Caudate nucleus (tissue), 63 donors: ENCODE measurements at places on chromosomes 2 and 18.

GRCh38 chr2:164766954-164767320, 74.7 kb downstream of the COBLL1 start:
- DNase-seq: no peak

- no peak for DNase-seq
These were observed 74.8 kb downstream of the COA5 start for GRCh38 chr2:98533547-98533946.

DNA sequence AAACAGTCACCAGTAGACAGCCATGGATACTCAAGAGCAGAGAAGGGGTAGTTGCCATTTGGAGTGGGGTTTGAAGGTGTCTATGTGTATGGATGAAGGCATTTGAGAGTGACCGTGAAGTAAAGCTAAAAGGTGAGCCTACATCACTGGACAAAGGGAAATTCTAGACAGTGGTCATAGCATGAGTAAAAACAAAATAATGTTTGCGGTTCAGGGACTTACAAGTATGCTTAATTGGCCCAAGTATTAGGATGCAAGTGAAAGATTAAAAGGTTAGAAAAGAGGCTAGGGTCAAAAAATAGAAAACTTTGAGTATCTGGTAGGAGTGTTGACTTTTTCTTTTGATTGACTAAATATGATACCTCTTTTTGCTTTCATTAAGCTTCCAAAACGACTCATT, 238.1 kb upstream of the SLC8A1 start:
- DNase-seq: no peak

GRCh38 chr2:48750128-48750739, 5.3 kb downstream of the LHCGR start:
- DNase-seq: no peak

GRCh38 chr2:200797242-200797770, 14.4 kb upstream of the BZW1 start:
- DNase-seq: no peak

DNA sequence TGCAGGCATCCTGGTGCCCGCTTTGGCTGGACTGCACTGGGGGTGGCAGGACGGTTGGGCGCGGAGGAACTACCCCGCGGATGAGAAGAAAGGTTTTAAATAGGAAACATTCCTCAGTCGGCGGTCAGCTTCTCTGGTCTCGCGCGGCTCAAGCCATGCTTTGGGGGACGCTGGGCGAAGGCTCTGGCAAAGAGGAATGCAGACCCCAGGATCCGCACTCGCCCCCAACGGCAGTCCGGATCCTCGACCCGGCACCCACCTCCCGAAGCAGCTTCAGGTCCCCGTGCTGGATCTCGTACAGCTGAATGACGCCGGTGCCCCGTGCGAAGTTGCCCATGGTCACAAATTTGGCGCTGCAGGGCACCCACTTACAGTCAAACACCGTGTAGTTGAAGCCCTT, 686 bp upstream of the PNO1 start:
- DNase-seq: no peak

- no peak for DNase-seq
These were observed 105.2 kb upstream of the TFCP2L1 start for GRCh38 chr2:121390082-121390692.

DNA sequence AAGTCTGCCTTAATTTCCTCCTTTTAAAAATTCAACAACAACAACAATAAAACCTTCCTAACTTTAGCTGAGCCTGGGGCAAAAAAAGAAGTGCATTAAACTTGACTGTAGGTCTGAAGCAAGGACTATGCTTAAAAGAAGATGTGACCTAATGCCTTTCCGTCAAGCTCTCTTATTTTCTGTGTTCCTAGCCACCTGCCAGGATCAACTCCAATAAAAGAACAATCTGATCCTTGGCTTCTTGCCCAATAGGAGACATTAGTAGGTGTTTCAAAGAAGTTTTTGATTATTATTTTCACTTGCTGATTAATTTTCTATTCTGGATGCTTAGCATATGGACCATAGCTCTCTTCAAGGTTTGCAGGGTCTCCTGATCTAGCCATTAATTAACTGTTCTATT, 237.5 kb downstream of the STK39 start:
- no peak for DNase-seq

DNA sequence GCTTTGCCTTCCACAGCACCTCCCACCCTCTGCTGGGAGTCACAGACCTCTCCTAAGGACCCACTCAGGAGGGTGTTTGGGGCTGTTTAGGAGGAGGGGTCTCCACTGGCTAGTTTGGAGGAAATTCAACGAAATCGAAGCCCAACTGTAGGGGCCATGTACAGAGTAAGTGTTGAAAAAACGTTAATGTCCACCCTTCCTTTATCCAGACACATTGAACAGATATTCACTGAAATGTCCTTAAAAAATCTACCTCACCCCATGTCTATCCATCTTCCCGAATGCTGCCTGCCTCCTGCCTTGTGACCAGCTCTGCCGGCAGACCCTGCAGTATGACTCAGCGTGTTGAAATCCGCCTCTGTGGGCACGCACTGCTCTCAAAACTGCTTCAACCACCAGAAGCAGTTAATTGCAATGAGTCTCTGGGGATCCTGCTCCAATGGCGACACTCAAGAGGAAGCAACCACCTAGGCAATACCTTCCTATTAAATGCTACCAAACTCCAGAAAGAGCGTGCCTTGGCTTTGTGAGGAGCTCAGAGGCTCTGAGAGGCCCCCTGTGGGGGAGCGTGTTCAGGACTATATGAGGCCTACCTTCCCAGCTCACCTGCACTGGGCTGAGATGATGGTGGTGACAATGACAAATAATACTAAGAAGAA, 61.4 kb upstream of the RTN4 start:
- peak; percentile 61 for DNase-seq

GRCh38 chr18:55301824-55302166, 286.2 kb downstream of the TCF4 start:
- no peak for DNase-seq

DNA sequence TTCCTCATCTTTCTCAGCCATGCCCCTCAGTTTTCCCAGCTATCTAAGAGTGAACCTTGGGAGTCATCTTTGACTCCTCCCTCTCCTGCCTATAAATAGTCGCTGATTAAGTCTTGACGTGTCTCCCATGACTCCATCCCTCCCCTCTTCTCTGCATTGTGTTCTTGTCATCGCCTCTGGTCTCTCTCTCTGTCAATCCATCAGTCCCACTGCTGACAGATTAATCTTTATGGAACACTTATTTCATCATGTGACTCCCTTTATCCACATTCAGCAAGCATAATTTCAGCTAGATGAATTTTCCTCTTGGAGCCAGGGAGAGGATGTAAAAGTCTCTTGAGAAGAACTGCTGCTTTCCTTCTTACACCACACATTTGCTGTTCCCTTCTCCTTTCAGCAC, 9.4 kb downstream of the ADAM23 start:
- DNase-seq: no peak

DNA sequence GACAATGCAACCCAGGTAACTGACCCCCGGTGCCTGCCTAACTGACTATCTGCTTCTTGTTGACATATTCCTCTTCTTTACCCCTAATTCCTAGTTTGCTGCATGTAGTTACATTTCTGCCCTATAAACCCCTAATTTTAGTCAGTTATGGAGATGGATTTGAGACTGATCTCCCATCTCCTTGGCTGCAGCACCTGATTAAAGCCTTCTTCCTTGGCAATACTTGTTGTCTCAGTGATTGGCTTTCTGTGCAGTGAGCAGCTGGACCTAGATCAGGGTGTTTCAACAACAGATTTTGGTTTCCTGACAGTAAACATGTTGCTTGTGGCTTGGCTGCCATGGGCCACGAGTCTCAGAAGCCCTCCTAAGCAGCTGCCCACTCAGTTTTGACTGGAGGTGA, 105.4 kb downstream of the SP100 start:
- DNase-seq: no peak

GRCh38 chr2:98114643-98115330, 27.8 kb downstream of the VWA3B start:
- no peak for DNase-seq

- no peak for DNase-seq
These were observed 102.5 kb upstream of the ST8SIA3 start for GRCh38 chr18:57249883-57250282.

DNA sequence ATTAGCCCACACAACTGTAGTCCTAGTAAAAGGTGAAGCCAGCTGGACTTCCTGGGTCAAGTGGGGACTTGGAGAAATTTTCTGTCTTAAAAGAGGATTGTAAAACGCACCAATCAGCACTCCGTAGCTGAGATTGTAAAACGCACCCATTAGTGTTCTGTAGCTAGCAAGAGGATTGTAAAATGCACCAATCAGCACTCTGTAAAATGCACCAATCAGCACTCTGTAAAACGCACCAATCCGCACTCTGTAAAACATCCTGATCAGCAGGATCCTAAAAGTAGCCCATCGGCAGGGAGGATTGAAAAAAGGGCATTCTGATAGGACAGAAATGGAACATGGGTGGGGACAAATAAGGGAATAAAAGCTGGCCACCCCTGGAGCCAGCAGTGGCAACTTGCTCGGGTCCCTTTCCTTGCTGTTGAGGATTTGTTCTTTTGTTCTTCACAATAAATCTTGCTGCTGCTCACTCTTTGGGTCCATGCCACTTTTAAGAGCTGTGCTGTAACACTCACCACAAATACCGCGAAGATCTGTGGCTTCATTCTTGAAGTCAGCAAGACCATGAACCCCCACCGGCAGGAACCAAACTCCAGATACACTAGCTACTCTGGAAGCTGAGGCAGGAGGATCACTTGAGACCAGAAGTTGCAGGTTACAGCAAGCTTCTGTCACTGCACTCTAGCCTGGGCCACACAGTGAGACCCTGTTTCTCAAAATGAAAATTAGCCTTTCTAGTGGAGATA, 102.6 kb downstream of the HS6ST1 start:
- DNase-seq: no peak

- no peak for DNase-seq
These were observed 11.5 kb upstream of the CELF4 start for GRCh38 chr18:37577051-37577611.

DNA sequence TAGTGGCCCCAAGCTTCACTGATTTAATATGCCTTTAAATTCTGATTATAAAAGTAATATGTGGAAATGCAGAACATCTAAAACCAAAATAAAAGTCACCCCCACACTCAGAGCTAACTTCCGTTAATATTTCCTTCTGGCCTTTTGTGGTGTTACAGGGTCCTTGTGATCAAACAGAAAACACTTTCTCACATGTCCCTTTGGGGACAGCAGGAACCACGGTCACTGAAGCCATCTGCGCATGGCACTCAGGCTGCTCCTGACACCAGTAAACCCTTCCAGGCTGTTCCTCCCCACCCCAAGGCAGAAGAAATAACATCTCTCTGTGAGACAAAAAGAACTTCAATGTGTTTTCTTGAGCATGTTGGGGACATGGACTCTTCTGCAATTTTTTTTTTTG, 25.1 kb upstream of the GPR17 start:
- no peak for DNase-seq

DNA sequence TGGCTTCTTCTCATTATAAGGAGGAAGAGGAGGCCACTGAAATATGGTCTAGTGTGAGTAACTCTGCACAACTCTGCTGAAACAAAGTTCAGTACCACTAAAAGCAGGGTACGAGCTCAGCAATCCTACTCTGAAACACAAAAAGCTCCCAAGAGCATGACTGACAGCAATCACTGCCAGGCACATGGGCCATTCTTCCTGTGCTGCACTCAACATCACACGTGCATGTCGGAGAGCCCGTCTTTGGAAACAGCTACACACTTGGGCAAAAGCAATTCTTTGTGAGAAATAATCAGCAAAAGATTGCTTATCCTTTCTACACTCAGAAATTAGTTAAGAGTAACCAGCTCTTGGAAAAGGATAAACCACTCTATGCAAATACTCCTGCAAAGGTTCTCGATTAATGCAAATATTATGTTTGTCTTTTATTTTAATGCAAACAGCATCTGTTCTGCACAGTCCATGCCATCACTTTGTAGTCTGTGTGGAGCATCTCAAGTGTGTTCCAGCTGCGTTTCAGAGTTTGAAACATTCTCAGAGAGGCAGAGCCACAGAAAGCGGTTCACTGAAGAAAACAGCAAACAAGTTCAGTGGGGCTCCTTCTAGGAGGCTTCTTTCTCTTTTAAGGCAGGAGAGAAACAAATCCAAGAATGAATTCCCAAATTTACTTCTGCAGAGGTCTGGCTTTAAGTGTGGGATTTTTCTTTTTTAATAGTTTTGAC, 145.0 kb downstream of the HDAC4 start:
- DNase-seq: no peak

- no peak for DNase-seq
These were observed 200.9 kb downstream of the SETBP1 start for GRCh38 chr18:44881461-44882162.

- no peak for DNase-seq
These were observed 75.5 kb upstream of the ODC1 start for GRCh38 chr2:10523406-10524189.

DNA sequence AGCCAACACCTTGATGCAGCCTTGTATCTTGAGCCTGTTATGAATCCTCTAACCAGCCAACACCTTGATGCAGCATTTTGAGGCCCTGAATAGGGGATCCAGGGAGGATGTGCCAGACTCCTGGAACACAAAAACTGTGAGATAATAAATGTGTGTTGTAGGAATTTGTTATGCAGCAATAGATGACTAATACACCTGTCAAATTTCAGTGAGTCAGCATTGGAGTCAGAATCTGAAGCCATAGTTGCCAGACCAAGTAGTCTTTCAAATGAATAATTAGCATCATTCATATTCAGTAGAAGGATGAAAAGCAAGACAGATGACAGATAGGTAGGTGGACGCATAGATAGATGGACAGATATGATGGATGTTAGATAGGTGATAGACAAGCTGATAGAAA, 942.5 kb upstream of the SLC39A10 start:
- DNase-seq: no peak

GRCh38 chr2:33021542-33022227, 74.9 kb downstream of the LTBP1 start:
- no peak for DNase-seq

DNA sequence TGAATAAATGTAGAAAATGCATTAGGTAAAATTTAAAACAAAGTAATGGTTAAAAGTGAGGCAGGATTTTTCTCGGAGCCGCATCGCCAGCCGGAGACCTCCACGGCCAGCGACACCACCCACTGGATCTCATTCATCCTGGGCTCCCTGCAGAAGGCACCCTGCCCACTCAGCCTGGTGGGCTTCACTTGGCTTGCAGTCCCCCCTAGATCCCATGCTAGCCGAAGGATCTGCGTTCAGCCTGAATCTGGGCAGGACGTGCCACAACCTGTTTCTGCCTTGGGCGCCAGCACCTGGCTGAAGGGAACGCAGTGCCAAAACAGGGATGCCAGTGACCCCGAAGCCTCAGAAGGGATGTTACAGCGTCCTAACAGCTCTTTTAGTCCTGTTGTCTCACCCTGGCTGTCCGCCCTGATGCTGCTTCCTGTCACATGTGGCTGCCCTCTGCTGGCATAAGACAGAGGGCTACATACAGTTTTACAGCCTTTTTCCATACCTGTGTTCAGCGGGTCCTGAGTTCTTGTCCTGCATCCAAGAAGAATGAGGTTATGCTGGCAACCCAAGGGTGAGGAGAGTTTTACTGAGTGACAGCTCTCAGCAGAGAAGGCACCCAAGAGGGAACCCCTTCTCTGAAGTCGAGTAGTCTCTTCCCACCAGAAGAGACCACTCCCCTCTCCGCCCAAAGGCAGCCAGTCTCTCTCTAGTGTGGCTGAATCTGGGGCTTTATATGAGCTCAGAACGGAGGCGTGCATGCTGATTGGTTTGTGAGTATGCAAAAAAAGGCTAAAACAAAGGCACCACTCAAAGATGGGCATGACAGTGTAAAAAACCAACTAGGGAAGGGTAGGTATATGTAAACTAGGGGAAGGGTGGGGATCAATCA, 173.1 kb upstream of the GYPC start:
- DNase-seq: no peak
